ENCODE measurements at places on chromosomes 3 and 15. TPM values are rescaled to one million over a fixed set of nuclear protein-coding genes. Genes with fewer than 3 reads are reported as not detected.

GRCh38 chr3:104604326-104605010 is 762.2 kb upstream of the ALCAM start:
- DNase-seq: no peak

GRCh38 chr15:42072141-42072685 is 22.1 kb downstream of the PLA2G4D start:
- peak; percentile 57 for DNase-seq

GRCh38 chr15:50248994-50249582 is 16.4 kb downstream of the HDC start:
- DNase-seq: no peak

DNA sequence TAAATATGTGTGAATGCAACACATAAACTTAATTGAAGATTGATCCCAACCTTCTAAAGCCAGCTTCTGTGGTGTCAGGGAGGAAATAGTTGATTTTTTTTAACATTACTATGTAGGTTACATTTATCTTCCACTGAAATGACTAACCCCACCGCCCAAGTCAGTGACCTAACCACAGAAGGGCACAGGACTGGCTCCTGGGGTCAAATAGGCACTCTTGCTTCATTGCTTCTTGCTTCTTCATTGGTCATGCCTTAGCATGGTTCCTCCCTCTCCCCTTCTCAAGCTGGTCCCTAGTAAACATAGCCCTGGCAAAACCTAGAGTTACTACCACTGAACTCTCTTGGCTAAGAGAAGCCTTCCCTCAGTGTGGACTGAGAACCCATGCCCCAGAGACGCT is 12.3 kb downstream of the EIF1B start:
- no peak for DNase-seq

DNA sequence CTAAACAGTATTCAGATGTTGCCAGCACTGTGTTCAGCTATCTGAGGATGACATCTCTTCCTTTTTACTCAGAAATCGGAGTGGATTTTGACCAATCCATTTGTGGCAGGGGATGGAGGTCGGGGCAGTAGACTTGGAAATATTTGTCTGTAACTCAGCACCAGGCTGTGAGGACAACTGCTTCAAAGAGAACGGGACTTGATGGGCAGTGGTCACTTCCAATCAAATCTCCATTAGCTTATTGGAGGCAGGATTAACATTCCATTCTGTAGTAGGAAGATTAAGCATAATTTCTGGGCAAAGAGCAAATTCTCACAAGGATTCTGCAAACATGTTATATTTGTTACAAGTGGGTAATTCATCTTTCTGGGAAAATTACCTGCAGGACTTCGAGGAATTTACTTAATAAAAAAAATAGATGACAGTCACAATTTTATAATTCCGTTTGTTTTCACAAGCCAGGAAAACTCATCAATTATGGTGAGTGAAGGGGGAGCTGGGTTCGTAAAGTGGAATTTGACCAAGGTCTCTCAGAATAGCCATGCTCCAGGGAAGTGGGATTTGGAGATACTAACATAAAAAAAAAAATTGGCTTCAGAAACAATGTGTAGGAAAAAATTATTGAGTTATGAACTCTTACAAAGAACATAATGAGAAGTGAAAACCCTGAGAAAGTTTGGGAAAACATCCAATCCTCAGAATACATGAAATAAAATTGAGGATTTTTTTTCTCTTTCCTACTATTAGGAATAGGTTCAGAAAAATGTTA is 18.1 kb downstream of the CRABP1 start:
- DNase-seq: no peak

GRCh38 chr3:32575451-32576113 is 4.9 kb upstream of the DYNC1LI1 start:
- no peak for DNase-seq

- DNase-seq: no peak
These were observed 390.6 kb upstream of the CFAP20DC start for GRCh38 chr3:59440285-59441028.

GRCh38 chr3:30577788-30578187 is 28.6 kb upstream of the TGFBR2 start:
- DNase-seq: no peak

DNA sequence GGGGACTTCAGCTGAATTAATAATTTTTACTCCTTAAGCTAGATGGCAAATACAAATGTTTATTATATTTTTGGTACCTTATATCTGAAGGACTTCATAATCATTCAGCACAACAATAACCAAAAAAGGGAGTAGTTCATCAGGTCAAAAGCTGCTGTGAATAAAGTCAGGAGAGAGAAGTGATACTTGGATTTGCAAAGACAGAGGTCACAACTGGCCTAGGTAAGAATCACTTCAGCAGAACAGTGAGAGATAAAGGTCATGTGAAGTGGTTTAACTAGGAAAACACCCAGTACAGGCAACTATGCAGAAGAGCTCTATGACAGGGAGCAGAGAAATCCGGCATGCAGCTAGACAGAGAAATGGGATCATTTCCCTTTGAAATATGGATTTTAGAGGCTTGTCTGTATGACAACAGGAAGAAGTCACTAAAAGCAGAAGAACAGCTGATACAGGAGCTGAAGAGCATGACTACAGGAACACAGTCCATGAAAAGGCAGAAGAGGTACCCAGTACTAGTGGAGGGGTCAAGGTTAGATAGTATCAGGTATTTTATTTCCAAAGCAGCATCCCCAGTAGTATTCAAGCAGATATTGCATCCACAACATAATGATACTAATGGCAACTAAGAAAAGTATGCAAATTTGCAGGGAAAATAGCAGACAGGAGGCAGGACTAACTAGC is 25.7 kb downstream of the ZMAT3 start:
- DNase-seq: no peak

DNA sequence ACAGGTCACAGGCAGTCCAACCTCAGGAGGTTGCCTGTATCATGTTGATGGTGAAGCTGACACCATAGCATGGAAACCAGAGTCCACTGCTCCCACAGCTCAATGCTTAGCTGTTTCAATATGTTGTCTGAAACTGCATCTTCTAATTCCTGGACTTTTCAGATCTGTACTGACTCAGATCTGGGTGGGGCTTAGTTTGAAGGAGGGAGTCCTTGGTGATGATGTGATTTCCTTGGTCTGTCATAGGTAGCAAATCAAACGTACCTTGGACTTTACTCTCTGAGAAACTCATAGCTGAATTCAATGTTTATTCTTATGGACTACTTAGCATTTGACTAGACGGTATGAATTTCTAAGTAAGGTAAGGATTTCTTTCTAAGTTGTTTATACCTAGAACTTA is at the start of gene HHLA2:
TSS of gene HHLA2 (plus strand) at position 310 of the 400 bp plus-strand sequence. CDS start 55,266 bp downstream, outside the sequence.
- no peak for DNase-seq

DNA sequence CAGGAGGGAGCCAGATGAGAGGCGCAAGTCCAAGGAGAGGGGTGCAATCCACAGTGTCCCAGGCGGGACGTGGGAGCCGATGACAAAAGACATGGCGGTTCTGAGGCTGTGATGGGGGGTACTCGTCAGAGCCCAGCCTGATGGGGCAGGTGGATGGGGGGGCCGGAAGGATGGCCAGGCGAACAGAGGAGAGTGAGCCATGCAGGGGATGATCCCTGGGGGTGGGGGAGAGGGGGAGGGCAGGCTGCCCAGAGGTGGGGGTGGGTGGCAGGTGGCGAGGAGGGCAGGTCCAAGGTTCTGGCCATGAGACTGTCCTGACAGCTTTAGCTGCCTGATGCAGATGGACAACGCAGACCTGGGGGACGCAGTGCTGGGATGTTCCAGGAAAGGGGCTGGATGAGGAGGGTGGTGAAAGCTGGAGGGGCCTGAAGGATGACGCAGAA is 8.9 kb upstream of the CSPG4 start:
- no peak for DNase-seq

GRCh38 chr3:56881841-56882240 is 80.1 kb upstream of the ARHGEF3 start:
- no peak for DNase-seq

DNA sequence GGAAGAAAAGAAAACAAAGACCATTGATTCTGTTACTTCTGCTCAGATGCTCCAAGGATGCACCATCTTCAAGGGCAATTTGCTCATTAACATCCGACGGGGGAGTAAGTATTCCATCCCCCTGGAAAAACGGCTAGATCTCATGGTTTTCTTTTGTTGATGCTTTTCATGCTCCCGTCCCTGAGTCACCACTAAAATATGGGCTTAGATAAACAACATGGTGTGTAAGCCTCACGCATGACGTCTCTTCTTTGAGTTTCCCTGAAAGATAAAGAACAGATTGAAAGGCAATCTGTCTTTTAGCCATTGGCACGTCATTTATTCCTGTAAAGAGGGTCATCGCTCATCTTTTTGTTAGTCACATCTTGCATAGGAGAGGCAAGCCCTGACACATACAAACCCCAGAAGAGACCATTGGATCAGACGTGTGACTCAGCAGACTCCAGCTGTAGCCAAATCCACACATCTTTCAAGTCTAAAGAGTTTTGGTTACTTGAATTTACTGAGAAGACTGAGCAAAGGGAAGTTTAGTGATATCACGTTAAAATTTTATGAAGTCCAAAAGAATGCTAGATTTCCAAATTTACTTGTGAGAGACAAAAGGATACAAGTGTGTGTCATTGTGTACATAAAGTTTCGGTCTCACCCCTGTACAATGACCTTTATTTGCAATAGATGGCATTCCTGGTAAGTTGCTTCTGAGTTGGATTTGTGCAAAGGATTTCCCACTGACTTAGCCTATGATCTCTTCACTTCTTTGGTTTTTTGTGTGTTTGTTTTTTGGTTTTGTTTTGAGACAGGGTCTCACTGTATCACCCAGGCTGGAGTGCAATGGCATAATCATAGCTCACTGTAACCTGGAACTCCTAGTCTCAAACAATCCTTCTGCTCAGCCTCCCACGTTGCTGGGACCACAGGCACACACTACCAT is 110.5 kb downstream of the PGPEP1L start:
- no peak for DNase-seq

DNA sequence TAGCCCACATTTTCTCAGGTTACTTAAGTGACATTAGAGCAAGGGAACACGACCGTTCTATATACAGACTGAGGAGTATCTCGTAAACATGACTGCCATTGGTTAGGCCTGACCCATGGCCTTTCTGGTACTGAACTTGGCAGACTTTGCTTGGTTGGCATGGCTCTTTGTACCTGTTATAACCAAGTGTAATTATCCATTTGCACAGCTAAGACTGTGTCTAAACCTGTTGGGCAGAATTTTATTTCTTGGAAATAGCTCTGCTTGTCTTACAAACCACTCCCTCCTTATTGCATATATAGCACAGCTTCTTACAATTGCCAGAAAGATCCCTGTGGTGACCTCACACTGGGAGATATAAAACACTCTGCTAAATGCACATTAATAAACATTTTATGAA is 106.9 kb downstream of the P2RY1 start:
- no peak for DNase-seq

DNA sequence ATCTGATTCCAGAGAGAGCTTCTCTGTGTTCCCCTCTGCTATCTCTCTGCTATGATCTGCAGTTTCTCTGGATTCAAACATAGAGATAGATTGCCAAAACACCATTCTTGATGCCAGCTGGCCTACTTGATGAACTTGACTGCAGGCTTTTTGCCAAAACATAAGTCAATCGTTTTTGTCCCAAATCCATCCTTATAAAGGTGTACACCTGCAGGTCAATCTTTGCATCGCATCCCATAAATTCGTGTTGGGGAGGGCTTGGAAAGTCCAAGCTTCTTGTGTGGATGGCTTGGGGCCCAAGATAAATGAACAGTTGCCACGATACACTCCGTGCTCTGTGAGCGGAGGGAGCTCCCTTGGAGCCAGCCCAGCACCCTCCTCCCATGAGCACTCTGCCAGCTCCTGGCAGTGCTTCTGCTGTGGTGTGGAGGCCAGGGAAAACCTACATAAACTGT is 2.7 kb downstream of the CERS3 start:
- DNase-seq: no peak

The TNFSF10 gene
- 48.1 TPM for total RNA-seq

The PAQR5 gene
- 7.8 TPM for total RNA-seq

The C3orf70 gene
- 1.6 TPM for total RNA-seq

The ANXA2 gene
- total RNA-seq: 493 TPM

Data from type B pancreatic cell (in vitro differentiated cells).